ENCODE measurements at places on chromosomes 1 and 21. TPM values are rescaled to one million over a fixed set of nuclear protein-coding genes. Genes with fewer than 3 reads are reported as not detected.

- no peak for DNase-seq
Measured at GRCh38 chr1:12201352-12202189, 28.3 kb upstream of the VPS13D start.

DNA sequence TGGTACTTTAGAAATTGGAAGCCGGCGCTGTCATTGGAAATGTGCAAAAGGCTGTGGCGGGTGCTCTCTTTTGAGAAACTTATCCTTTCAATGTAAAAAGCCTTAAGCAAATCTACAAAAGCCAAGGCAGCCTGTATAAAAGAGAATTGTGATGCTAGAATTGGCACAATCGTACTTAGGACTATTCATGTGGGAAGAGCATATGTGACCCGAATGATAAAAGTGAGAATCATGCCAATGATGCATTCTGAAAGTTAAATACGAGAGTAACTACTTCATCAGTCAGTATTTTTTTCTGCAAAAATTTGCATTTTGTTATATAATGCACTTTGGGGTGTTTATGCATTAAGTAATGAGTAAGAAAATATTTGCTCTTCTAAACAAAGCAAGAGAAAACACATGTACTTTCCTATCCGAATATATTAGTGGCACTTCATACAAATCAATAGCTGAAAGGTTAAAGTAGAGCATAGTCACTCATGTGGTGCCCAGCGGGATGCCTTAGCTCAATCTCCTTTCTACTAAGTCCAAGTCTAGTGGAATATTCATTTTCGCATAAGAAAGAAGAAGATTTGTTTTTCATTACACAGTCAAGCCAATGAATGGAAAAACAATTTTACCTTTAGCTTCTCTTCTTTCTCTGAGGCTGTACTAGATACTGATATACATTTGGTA is 1256.6 kb upstream of the B3GALT2 start:
- no peak for DNase-seq

- no peak for DNase-seq
Measured at GRCh38 chr1:48670234-48671020, 106.3 kb downstream of the BEND5 start.

DNA sequence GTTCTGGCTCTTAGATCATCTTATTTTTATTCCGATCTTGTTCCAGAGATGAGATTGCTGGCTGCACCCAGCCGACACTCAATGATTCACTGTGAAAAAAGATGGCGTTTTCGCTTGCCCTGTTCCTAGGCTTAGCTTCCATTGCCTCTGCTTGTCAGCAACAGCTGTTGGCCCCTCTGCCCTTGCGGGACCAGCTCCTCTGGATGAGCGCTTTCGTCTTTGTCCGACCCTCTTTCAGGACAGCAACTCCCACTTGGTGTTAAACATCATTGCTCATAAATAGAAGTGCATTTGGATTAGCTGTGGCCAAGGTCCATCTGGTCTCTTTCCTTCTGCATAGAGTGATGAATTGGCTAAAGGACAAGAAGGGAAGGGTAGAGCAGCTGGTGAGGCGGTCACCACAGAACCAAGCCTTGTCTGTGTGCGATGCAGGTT is 43.5 kb upstream of the SCCPDH start:
- no peak for DNase-seq

DNA sequence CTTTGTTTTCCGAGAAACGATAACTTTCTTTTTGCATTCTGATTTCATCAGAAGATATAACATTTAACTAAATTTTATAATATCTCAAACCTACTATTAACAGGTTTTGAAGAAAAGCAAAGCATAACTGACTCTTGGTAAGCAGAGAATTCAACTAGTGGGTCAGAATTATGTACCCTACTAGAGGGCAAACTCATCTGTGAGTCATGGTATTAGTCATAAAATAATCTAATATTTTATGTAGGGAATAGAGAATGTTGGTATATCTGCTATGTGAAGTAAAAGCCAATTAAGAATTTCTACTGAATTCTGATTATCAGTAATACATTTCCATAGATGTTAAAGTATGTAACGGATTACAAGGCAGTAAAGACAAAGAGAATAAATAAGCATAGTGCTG is 56.8 kb downstream of the USP1 start:
- DNase-seq = no peak

DNA sequence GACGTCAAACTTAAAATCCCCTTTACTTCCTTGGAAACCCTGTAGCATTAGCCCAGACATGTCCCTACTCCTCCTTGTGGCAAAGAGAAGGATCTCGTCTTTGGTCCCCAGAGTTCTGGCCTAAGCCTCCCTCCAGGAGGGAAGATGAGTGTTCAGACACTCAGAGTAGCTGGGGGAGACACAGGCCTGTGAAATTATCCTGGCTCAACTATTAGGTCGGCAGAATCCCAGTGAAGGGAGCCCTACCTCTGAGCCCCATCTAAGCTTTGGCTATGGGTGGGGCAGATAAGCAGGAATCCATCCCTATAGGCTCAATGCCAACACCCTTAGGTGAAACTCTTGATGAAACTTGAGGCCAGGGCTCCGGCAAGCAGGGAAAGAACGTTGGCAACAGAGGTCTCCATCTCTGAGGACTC is 1.7 kb upstream of the SFN start:
- DNase-seq = no peak

- peak; percentile 20 for DNase-seq
Measured at GRCh38 chr21:27359141-27359540, 392.3 kb upstream of the ADAMTS5 start.

- no peak for DNase-seq
Measured at GRCh38 chr1:160109686-160110085, 5.9 kb upstream of the ATP1A2 start.

DNA sequence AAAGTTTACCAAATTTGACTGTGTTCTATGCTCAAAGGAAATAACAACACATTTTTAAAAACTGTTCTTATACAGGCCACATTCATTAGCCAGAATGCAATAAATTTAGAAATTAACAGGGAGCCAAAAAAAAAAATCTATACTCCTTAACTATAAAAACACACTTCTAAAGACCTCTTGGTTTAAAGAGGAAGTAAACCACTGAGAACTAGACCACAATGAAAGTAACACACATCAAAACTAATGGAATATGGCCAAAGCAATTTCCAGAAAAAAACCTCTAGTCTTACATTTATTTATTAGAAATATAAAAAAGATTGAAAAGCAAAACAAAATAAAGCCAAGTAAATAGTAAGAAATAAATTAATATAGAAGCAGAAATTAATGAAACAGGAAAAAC is 48.9 kb upstream of the GADD45A start:
- DNase-seq = no peak

DNA sequence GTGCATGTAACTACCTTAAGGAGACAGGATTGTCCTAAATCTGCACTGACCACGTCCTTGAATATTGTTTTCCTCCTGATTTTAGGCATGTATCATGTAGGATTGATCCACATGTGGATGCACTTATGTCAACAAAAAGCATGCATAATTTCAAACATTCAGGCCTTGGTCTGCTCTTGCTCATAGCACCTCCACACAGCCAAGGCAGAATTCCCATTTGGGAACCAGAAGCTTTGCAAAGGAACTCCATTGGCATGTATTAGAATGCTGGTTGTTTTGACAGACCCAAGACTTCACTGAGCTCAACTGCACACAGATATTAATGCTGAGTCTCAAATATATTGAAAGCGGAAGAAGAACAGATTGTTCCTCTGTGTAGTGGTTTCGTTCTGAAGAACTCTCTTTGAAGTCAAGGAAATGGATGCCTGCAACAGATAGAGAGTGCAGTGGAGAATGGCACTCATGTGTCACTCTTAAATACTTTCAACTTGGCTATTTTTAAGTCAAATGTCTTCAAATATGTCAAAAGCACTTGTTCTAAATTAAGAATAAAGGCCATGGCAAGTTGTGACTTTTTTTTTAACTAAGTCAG is 387.6 kb downstream of the LTN1 start:
- no peak for DNase-seq

DNA sequence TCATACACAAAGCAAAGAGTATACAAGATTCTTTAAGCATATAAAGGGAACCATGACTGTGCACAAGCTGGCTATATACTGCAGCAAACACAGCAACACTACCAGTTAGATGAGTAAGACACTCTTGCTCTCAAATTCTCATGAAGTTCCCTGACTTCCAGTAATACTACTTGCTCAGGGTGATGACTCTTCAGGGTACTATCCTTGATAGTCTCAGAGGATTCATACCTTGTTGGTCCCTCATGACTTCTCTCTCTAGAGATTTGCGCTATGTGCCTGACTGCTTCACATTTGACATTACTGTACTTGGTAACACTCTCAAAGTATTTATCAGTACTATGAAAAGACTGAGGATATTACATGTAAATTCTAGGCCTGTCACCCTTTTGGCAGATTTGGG is 159.8 kb upstream of the ZRANB2 start:
- DNase-seq = no peak

- DNase-seq = no peak
Measured at GRCh38 chr1:170085091-170085490, 10.6 kb upstream of the KIFAP3 start.

- peak; percentile 18 for DNase-seq
Measured at GRCh38 chr1:51519865-51520699, 1.0 kb upstream of the EPS15 start.

- DNase-seq = no peak
Measured at GRCh38 chr1:100543640-100544039, 5.7 kb downstream of the GPR88 start.

GRCh38 chr1:228884615-228885566 is 149.6 kb downstream of the RHOU start:
- DNase-seq = no peak

GRCh38 chr1:37134599-37134998 is 100.3 kb upstream of the GRIK3 start:
- no peak for DNase-seq

DNA sequence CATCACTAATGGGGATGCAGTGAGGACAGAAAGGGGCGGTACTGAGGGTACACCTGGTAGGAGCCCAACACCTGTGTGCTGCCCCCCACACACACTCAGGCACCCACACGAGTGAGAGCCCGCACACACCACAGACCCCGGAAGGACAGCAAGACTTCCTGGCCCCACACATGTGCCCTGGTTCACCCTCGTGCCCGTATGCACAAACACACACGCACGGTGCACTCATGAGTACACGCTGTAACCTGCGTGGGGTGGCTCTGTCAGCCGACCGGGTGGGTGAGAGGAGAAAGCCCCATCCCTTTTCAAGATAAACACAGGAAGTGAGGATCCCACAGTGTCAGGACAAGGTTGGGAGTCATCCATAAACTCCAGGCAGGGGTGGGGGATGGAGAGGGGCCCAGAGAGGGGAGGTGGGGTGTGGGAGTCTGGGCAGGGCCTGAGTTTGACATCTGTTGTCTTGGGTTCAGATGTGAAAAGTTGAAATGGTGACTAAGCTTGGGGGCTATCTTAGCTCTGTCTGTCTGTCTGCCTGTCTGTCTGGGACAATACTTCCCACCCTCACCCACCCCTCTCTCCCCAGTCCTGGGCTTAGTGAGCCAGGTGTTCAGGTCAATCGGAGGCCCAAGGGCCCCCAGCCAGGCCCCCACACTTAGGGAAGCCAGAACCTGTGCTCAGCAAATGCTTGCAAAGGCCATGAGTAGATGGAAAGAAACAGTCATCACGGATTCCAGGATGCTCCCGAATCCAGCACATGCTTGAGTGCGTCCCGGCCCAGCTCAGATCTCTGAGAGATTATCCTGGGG is 119.8 kb upstream of the ZBTB40 start:
- DNase-seq = no peak

DNA sequence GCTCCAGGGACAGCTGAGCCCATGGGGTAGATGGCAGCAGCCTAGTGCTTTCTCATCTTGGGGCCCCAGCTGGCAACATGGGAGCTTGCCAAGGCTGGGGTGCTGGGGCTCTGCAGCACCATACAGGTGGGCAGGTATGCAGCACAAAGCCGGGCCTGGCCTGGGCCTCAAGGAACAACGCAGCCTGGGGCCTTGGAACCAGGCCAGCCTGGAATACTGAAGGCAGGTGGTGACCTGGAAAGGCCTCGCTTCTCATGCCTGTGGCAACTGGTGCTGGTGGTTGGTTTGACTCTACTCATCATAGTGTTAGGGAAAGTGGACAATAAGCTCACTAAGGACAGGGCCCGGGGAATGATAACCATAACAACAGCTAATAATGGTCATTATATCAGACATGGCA is 27.0 kb upstream of the SDHB start:
- no peak for DNase-seq

DNA sequence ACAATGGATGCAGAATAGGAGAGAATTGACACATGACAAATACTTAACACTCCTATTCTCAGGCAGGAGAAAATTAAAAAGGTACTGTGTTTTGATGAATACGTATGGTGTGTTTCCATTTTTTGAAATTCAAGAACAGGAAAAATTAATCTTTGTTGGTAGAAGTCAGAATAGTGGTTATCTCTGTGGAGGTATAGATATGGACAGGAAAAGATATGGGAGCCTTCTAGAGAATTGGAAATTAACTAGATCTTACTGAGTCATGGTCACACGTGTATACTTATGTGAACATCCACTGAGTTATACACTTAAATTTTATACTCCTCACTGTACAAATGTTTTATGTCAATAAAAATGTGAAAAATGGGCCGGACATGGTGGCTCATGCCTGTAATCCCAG is 9.9 kb upstream of the TUT4 start:
- DNase-seq = no peak

DNA sequence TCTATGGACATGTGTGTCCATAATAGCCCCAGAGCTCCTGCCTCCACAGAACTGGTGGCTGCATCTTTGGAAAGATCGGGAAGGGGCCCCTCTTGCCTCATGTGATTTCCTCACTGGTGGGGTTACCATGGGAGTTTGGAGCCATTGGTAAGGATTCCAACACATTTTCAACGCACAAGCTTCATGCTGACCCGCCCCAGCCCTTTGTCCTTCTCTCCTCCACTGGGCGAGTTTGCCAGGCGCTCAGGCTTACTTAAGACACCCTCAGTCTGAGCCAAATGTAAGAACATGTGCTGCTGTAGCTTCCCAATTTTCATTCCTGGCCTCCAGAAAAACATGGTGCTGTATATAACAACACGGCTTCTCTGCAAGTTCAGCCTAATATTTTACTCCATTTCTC is 72.4 kb downstream of the ATP5PO start:
- no peak for DNase-seq

- DNase-seq = peak; percentile 95
Measured at GRCh38 chr1:151537112-151537511, 3.0 kb upstream of the TUFT1 start.

- DNase-seq = no peak
Measured at GRCh38 chr1:6274102-6274501, 13.2 kb upstream of the GPR153 start.

Gene RXFP4
- not detected for polyA plus RNA-seq

Gene FCRL6
- polyA plus RNA-seq = not detected

Gene HSPB7
- 5.5 TPM for polyA plus RNA-seq

Gene GPR3
- 1.3 TPM for polyA plus RNA-seq

Gene PAFAH2
- 9.3 TPM for polyA plus RNA-seq

Gene B3GALT2
- polyA plus RNA-seq = 5.7 TPM

Gene HSF2BP
- polyA plus RNA-seq = 1.0 TPM

Gene MNDA
- polyA plus RNA-seq = not detected

Gene AXDND1
- 0.27 TPM for polyA plus RNA-seq

Gene WDR64
- polyA plus RNA-seq = not detected

Gene PDC
- not detected for polyA plus RNA-seq

Gene SPRR2A
- polyA plus RNA-seq = not detected

Gene ZFP69
- polyA plus RNA-seq = 1.8 TPM

Data from AG04450 (cell line).